Endodermal cell (in vitro differentiated cells): ENCODE measurements at places on chromosomes 2 and 18.

GRCh38 chr2:231332388-231332787 is 63.1 kb upstream of the B3GNT7 start:
- peak; percentile 21 for DNase-seq

DNA sequence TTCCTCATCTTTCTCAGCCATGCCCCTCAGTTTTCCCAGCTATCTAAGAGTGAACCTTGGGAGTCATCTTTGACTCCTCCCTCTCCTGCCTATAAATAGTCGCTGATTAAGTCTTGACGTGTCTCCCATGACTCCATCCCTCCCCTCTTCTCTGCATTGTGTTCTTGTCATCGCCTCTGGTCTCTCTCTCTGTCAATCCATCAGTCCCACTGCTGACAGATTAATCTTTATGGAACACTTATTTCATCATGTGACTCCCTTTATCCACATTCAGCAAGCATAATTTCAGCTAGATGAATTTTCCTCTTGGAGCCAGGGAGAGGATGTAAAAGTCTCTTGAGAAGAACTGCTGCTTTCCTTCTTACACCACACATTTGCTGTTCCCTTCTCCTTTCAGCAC is 9.4 kb downstream of the ADAM23 start:
- no peak for DNase-seq

GRCh38 chr2:169397697-169398096 is 35.4 kb upstream of the LRP2 start:
- no peak for DNase-seq

DNA sequence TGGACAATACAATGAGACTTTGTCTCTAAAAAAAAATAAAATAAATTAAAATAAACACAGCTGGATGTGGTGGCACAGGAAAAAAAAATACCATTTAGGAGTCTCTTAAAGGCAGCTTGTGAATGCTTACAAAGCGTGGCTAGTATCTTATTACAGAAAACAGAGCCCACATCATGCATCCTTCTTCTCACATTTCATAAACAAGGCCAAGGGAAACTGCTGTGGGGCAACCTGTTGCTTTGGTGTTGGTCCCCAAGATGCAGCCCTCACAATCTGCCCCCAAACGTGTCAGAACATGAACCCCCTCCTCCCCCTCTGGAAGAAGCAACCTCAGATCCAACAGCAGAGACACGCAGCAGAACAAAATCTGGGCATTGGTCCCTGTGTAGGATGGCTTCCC is 2.6 kb downstream of the SLC14A1 start:
- no peak for DNase-seq

GRCh38 chr18:24846138-24846537 is 385.7 kb downstream of the HRH4 start:
- DNase-seq: no peak

DNA sequence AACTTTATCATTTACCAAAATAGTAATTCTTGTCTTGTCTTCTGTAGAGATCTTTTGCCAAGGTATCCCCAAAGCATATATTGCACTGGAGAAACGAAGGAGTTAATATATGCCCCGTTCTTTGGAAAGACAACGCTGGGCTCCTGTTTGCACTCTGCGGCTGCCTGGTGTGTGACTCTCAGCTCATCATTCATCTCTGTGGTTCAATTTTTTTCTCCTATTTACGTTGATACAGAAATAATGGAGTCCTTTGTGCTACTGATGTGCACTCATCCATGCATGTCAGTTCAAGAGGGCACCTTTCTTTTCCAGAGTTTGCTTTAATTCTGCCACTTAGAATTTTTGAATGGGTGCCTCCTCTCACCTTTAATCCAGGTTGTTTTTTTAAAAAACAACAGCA is 655.5 kb downstream of the DCDC2C start:
- DNase-seq: no peak

- DNase-seq: no peak
Observed at GRCh38 chr2:133753665-133754064, 185.4 kb upstream of the NCKAP5 start.
